ENCODE measurements at places on chromosomes 1 and 21.

- DNase-seq = no peak
These were observed 18.0 kb downstream of the SERTAD4 start for GRCh38 chr1:210250665-210250997.

- no peak for DNase-seq
These were observed 33.1 kb downstream of the KIAA0319L start for GRCh38 chr1:35524106-35524505.

DNA sequence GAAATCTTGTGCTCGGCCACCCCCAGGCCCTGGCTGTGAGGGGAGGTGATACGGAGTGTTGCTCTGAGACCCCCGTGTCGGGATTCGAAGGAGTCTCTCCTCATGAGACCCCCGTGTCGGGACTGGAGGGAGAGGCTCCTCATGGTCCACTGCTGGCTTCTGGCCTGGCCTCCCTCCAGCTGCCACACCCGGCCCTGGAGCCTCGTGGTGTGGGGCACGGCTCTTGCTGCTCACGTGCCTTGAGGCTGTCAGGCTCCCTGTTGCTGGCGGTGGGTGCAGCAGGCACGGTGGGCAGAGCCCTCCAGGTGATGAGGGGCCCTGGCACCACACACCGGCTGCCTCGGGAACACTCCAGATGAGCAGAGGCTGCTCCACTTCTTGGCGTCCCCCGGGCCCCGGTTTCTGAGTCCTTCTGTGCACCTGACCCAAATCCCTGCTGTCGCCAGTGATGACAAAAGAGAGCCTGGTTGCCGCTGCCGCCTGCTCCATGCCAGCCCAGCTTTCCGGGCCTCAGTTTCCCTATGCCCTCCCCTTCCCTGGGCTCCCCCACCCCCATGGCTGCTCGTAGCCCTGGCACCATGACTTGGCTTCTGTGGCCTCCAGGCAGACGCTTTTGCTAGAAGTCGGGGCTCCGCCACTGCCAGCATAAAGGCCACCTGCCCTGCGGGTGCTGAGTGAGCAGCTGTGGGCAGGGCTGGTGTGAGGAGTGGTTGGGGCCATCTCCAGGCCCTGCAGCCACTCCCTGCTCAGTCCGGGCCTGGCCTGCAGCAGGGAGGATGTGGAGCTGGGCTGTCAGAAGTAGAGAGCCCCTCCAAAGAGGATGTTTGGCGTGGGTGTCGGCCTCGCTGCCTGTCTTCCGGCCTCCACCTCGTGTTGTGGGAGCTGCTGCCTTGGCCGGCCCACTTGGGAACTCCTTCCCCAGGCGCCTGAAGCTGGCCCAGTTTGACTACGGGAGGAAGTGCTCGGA, 11.8 kb downstream of the TMEM240 start:
- no peak for DNase-seq

- DNase-seq = no peak
These were observed 15.6 kb downstream of the PDE9A start for GRCh38 chr21:42669041-42669440.

DNA sequence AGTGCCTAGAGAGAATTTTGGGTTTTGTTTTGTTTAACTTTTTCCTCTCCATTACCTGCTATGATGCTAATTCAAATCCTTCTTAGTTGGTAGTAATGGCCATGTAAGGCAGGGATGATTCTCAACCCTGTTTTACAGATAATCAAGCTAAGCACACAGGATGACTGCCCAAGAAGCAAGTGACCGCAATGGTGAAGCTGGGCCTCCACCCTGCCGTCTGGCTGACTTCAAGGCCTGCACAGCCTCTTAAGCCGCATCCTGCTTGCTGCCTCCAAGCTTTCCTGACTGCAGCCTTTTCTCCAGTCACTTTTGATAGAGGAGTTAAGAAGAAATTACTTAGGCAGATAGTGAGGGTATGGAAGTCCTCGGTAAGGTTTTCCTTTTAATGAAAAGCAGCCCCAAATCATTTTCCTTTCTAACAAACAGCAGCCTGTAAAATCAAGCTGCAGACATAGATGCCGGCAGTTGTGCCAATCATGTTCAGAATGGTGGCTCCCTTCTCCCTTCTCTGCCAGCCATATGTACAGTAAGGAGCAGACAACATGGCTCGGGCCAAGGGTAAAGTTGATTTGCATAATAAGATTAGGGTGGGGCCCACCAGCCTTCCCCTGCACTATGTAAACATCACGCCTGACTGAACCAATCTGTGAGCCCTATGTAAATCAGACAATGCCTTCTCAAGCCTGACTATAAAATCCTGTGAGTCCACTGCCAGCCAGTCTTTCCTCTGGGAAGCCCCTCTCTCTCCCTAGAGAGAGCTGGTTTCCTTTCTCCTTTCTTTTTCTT, 8.8 kb upstream of the CTBS start:
- DNase-seq = no peak

- DNase-seq = no peak
These were observed 61.4 kb downstream of the STUM start for GRCh38 chr1:226609836-226610455.

GRCh38 chr1:56532350-56532683, 47.0 kb downstream of the PLPP3 start:
- DNase-seq = no peak

GRCh38 chr1:109292364-109292763, 9.4 kb upstream of the PSRC1 start:
- no peak for DNase-seq
